Activated CD4-positive, alpha-beta memory T cell treated with anti-CD3 and anti-CD28 coated beads, Interleukin-2, amount 10 ng/mL, durations not matched to agents 7 days and 5 days (primary cell): ENCODE measurements at places on chromosomes 5 and 9.

DNA sequence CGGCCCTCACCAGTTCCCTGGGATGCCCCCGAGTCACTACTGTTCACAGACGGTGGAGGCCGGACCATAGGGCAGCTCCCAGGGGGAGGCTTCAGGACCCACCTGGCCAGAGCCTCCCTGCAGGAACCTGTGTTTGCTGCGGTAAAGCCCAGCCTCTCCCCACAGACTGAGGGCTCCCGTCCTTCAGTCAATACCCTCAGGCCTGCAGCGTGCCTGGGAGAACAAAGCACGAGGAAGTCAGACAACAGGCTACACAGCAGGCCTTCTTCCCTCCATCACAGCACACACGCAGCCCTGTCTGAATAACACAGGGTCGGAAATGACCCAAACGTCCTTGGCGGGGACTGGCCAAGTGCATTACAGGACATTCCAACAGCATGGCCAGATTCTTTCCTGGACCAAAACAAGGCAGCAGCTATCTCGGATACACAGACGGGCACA is 34.4 kb downstream of the COL23A1 start:
- DNase-seq: no peak

GRCh38 chr9:132234535-132234934 is 72.7 kb downstream of the NTNG2 start:
- DNase-seq: no peak

- no peak for DNase-seq
Observed at GRCh38 chr9:14212077-14212476, 101.9 kb downstream of the NFIB start.

DNA sequence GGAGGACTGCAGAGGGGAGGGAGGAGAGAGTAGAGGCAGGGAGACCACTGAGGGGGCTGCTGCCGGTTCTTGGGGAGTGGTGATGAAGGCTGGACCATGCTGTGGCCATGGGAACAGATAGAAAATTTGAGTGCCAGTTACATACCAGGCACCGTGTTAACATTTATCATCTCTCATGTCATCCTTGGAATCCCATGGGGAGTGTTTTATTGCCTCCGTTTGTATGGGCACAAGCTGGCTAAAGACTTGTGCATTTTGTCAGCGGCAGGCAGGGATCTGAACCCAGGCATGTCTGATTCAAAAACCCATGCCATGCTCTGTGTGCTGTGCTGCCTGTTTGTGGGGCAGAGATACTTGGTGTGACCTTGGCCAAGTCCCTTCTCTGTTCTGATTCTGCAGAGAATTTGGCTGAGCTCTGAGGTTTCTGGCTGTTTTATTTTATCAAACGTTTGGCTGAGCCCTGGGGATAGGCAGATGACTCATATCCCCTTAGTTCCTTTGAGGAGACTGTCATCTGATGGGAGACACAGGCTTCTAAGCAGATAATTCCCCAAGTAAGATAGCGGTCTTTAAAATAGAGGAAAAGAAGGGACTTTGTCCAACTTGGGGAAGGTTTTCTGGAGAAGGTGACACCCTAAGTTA is 22.2 kb downstream of the COL27A1 start:
- DNase-seq: no peak

- DNase-seq: no peak
Observed at GRCh38 chr5:178674334-178674733, 47.5 kb upstream of the CLK4 start.

GRCh38 chr5:4258170-4258569 is 662.5 kb downstream of the IRX1 start:
- no peak for DNase-seq

DNA sequence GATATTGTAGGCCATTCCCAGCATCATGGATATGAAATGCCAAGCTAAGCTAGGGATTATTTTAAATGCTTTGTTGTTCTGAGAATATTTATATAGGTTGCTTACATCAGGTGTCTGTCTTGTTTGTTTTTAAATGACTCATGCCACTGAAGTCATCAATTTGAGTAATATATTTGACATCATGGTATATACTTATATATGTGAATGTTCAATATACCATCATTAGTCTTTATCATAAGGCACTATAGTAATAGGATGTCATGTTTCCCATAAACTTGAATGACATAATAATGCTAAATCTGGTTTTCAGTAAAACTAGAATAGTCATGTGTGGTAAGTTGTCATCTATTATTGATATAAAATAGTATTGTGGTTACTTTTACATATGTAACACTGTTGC is 13.1 kb downstream of the C9orf85 start:
- no peak for DNase-seq

- DNase-seq: no peak
Observed at GRCh38 chr9:20914556-20914955, 116.9 kb downstream of the HACD4 start.

GRCh38 chr5:8907168-8907868 is 638.6 kb downstream of the SEMA5A start:
- no peak for DNase-seq

- DNase-seq: no peak
Observed at GRCh38 chr9:114163517-114163951, 8.2 kb downstream of the COL27A1 start.

DNA sequence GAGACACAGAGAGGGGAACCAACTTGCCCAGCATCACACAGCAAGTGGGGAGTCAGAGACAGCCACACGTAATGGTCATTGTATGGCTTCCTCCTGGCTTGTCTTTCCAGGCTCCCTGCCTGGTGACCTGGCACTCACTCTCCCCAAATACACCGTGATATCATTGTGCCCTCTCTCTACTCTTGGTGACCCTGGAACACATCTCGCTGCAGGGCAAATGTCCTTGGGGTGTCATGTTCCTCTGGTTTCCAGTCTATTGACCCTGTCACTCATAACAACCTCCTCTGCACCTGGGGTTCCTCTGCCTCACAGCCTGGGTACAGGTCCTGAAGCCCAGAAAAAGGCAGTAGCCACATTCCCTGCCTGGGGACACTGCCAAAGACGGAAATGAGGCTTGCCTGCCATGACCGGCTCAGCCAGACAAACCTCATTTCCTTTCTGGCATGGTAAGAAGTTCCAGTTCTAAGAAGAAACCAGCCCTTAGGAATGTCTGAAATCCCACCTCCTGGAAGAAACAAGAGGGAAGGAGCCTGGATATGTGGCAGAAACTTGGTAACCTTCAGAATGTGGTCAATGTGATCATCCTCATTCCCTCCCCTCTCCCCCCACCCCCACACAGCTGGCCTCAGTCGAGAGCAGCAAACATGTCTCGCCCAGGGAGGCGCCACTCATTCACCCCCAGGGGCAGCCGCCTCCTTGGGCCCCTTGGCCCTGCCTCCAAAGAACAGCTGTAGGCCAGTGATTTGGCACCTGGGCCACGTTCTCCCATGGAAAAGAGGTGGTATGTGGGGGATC is 30.6 kb upstream of the SMU1 start:
- DNase-seq: no peak

- DNase-seq: no peak
Observed at GRCh38 chr9:119282476-119283077, 86.7 kb downstream of the BRINP1 start.
